ENCODE measurements at places on chromosomes 5 and 9.

- DNase-seq: no peak
These were observed 173.4 kb upstream of the NR3C1 start for GRCh38 chr5:143576711-143577484.

DNA sequence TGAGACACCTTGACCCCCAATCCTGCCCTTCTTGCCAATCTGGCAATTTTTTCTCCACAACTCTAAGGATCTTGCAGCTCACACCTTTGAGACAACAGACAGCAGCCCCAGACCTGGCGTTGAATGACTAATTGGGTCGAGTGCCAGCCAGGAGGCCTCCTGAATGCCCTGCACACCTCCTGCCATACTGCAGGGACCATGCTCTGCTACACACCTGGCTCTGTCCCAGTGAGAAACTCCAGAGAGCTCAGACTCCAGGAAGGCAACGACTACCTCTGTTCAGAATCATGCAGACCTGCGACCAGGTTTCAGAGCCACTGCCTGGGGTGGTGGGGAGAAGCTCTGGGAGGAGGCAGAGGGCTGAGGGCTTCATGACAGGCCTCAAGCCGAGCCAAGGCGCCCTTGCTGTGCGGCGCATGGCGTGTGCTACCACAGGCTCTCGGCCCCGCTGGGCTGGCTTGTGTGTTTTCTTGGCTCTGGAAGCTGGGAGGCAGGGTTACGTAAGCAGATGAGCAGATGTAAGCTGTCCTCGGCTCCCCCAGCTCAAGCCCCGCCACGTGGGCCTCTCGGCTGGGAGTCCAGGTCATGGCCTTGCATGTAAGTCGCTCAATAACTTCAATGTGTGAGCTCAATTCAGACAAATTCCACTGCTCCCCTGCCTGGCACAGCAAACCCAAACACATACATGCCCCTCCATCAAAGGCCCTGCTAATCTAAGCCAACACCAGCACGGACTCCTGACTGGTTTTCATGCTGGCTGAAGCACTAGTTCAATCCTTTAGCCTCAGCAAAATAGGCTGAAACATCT, 27.5 kb downstream of the B4GALT1 start:
- DNase-seq: peak; percentile 61

- DNase-seq: no peak
These were observed 345.6 kb downstream of the PLK2 start for GRCh38 chr5:58114324-58114723.

- no peak for DNase-seq
These were observed 46.6 kb upstream of the SLC12A2 start for GRCh38 chr5:128036950-128037349.

- no peak for DNase-seq
These were observed 18.8 kb upstream of the OR2K2 start for GRCh38 chr9:111348821-111349271.

DNA sequence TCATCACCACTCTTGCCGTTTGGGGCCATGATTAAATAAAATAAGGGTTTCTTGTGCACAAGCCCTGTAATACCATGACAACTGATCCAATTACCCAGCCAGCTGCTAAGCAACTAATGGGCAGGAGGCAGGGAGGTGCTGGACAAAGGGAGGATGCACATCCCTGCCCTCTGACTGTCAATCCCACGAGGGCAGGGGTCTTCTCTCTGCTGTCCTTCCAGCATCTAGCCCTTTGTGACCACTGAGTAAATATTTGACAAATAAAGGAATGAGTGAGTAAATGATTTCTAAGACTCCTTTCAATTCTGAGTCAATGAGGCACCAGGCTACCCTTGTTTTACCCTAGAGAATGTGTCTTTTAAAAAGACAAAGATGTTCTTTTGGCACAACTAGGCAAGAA, 247.1 kb downstream of the SYK start:
- DNase-seq: no peak

DNA sequence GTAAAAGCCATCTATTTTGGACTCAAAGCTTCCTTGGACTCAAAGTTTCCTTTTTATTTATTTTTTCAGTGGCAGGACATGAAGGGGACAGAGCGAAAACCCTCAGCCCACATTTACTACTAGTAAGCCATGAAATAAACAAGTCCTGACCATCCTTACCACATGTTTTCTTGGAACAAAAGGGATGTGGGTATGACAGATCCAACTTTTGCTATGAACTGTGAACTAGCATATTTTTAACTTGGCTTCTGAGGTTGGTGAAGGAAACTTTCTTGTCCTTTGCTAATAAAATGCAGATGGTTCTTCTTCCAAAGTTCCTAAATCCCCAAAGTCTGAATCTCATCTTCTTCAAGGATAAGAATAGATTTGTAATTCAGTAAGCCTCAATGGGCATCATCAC, 122.7 kb upstream of the TNC start:
- no peak for DNase-seq

DNA sequence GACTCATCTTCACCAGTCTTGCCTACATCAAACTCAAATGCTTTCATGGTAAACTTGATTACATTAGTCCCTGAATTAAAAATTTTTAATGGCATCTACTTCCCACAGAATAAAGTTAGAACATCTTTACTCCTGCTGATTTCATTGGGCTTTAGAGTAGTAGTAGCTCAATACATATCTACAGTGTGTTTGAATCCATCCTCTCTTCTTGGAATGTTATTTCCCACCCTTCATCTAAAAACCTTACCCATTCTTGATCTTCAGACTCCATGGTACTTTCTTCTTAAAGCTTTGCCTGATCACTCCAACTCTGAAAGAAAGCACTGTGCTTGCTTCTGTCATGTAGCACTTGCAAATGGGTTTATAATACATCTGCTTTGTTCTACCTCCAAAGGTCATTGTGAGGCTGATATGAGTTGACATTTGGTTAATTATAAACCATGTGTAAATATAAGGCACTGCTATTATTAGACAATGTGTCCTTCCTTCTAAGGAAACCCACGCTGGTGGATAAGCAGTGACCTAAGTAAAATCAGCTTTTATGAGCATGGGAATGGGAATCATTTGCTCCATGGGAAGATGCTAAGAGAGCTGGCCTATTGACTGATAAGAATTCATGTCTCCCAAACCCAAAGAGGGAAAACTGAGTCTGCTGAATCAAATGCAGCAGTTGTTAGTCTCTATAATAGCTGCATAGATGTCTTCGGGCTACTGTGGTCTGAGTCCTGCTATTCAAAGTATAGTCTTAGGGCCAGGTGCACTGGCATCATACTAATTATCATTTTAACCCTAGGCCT, 7.5 kb upstream of the PRLR start:
- no peak for DNase-seq
